ENCODE measurements at places on chromosomes 5 and 9.

DNA sequence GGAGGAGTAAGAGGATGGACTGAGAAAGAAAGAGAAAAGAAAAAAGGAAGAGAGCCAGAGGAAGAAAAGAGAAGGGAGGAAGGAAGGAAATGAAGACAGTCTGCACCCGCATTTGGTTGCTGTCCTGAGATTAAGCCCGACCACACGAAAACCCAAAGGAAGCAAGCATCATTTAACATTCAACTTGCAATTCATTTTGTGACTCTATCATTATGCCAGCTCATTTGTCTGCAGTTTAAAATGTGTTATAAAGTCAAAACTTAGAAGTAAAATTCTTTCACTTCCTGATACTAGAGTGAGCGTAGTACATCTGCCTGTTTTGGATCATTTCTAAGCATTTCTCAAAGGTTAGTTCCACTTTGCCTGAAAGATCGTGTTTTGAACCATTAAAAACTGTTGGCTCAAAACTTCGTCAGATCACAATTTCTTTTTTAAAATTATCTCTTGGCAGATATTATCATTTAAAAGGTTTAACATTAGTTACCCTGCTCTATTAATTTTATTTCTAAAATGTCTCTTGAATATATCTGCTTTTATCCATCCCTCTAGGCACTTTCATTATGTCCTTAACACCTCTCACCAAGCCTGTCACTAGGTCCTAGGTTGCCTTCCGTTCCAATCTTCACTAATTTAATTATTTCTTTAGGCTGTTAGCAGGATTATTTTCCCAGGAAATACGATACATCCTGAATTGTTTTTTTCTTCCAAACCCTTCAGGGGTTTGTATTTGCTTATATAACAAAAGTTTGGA, 240.9 kb downstream of the TLE4 start:
- no peak for DNase-seq

DNA sequence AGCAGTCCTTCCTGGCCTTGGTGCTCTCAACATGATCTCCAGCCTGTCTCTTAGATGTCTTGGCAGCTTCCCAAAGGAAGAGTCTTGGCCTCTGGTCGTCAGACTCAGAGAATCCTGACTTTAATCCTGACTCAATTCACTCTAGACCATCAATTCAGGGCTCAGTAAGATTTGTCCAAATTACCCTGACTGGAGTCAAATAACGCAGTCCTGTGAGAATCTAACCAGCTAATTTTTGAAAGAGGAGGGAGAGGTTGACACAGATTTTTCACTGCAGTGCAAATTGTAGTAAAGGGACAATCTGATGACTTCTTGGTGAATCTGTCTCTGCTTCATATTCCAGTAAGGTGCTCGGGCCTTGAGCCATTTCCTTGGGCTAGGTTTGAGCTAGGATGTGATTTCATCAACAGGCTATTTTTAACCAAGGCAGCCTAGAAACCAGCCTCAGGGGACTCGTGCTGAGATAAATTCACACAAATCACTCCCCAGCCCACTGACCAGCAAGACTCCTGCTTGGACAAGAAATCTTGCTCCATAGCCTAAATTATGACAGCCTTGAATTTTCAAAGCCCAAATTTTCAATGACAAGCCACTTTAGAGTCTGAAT, 257.4 kb downstream of the ENC1 start:
- peak; percentile 24 for DNase-seq

- no peak for DNase-seq
These were observed 257.1 kb downstream of the FBXL7 start for GRCh38 chr5:15757103-15757502.

GRCh38 chr5:129903466-129904101, 681 bp upstream of the CHSY3 start:
- no peak for DNase-seq

DNA sequence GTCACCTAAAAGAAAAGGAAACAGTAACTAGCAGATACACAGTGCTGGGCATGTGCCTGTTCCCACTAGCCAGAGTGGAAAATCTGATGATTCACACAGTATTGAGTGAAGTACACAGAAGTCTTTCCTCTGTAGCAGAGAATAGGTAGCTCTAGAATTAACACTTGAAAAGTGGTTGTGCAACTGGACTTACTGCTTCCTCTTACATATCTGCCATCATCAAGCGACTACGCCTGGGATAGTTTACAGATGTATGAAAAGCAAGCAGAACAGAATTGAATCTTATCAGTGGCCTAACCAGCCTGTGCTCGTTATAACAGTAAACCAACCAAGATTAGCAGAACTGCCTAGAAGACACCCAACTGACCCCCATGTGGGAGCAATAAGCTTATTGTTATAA, 130.6 kb downstream of the DTWD2 start:
- no peak for DNase-seq

- DNase-seq = no peak
These were observed 41.6 kb upstream of the SYNPO start for GRCh38 chr5:150598821-150599273.

GRCh38 chr9:17171309-17172094, 36.7 kb downstream of the CNTLN start:
- no peak for DNase-seq

DNA sequence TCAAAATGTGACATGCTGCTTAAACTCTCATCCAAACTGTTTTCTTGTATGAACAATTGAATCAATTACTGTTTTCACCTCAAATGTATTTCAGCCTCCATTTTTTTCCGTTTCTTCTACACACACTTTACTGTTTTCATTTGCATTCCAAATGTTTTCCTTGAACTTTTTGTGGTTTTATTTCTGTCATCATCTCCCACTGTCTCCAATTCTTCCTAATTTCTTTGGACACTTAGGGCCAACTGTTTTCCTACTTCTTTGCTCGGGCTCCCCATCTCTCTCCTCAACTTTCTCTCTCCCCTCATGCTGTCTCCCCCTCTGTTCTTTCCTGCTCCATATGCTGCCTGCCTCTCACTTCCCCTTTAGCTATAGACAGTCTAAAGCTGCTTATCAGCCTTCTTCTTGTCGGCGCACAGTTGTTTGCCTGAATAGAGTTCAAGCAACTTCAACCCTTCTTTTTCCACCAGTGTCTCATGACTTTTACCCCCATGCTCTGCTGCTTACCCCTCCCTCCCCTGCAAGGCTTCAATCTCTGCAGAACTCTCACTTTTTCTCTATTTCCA, 443.4 kb downstream of the DTWD2 start:
- DNase-seq = no peak

DNA sequence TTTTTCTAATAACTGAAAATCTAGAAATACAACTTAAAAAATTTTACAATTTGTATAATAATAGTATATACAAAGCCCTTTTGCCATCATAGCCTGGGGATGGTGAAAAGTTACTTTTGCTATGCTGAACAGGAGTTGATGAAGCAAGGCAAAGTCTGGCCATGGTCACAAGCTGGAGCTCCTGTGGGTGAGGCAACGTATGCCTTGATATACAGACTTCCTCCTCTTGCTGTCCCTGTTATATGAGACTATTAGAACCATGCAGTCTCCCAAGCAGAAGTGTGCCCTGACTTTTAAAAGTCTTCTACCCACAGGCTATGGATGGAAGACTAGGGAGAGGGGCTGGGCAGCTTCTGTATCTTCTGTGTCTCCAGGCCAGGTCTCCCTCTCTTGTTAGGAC, 15.7 kb downstream of the FAM151B start:
- no peak for DNase-seq

DNA sequence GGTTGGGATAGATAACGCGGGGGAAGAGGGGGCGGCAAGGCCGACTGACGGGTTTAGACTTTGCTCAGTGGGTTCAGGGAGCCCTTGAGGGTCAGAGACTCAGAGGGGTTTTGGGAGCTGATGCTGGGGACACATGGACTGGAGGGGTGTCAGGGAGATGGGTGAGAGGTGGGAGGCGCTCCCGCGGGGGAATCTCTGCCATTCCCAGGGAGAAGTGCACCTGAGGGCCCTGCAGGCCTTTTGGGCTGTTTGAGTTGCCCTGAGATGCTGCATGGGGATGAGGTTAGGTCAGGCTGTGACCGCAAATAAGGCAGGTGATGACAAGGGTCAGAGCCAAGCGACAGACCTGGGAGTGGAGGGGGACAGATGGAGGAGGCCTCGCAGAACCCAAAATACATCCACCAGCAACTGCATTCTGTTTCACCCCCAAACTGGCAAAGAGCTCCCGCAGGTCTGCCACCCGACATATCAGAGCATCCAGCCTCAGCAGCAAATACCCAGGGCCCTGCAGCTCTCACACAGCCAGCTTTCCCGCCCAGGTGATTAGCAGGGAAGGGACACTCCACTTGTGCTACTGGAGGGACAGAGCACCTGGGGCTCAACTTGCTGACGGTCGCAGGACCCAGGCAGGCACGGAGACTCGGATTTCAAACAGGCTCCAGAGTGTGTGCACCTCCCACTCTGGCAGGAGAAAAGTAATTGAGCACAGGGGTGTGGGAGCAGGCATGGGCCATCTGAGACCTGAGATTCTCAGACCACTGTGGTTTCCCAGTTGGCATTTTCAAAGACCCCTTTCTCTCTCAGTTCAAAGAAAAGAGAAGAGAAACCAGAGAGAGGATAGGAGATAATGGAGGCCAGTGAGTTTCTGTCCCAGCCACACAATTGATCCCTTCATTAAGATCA, 26.4 kb downstream of the TMOD1 start:
- no peak for DNase-seq

DNA sequence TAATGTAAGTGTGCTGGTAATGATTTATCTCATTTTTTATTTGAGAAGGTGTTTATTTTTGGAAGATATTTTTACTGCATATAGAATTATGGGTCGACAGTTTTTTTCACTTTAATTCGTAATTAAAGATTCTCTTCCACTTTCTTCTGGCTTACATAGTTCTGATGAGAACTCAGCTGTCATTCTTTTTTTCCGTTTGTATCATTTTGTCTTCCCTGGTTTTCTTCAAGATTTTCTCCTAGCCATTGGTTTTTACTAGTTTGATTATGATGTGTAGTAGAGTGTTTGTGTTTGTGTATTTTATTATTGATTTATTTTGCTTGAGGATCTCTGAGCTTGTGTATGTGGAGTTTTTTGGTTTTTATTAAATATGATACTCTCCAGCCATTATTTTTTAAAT, 21.7 kb downstream of the SLF1 start:
- no peak for DNase-seq

DNA sequence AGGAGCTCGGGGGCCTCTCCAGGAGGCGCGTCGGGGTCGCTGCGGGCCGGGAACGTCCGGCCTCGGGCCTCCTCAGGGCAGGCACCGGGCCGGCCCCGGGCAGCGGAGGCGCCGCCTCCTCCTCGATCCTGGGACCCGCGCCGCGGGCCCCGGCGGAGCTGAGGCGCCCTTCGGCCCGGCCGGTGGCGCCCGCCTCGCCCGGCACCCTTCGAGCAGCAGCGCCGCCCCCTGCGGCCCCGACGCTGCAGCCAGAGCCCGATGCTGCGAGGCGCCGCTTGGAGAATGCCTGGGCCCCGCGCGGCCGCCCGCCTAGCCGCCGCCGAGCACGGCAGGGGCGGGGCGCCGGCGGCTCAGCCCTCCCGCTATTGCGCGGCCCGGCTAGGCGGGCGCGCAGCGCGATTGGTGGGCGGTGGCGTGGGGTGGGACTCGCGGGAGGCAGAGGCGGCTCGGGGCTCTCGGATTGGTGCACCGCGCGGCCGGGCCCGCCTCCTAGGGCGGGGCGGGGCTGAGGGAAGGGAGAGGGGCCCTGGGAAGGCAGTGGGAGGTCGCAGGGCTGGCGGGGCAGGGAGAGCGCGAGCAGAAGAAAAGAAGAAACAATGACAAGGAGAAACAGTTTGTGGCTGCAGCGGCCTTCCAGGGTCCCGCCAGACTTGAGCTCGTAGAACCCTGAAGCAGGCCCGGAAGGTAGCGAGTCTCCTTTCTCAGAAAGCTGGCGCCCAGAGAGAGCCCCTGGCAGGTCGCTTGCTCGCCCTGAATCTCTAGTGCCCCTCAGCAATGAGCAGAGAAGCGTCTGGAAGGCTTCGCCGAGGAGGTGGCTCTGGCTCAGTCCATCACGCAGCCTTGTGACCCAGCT, at the start of gene EEIG1:
Gene EEIG1, minus strand, starts transcription at position 284 of the 853 bp plus-strand sequence. CDS start 852 bp downstream, outside the sequence.
- peak; percentile 89 for DNase-seq

GRCh38 chr5:76175821-76176403, 92.7 kb downstream of the SV2C start:
- DNase-seq = no peak

All from spinal cord (tissue), 10 donors.